Neural progenitor cell (in vitro differentiated cells): ENCODE measurements at places on chromosomes 2 and 18. TPM values are rescaled to one million over a fixed set of nuclear protein-coding genes. Genes with fewer than 3 reads are reported as not detected.

DNA sequence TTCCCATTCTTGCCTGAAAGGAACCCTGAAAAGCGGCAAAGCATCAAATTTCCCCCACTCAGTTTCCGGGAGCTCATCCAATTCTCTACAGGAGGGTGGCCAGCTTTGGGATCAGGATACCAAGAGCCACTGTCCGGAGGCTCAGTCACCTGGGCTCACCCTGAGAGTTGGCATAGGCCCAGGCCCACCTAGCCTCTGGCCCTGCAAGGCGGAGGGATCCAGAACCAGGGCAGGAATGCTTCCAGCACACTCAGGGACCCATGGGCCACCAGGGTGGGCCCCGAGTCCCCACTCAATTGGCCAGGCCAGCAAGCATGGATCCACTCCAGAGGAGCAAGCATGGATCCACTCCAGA is 432.9 kb upstream of the MYT1L start:
- no peak for DNase-seq

DNA sequence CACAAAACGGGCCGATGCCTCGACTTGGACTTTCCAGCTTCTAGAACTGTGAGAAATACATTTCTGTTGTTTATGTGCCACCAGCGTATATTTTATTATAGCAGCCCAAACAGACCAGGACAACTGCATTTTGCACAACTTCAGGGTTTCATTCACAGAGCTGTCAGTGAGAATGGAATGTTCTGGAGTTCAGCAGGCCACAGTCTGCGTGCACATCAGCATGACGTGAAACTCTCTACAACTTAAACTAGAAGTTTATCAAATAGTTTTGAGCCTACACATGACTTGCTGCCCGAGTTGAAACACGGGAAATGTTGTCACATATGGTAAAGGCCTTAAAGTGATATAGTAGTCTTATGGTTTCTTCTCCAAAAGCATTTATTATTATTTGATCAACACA is 3.9 kb upstream of the TRIB2 start:
- DNase-seq, result no peak

GRCh38 chr2:109721135-109721534 is 73.0 kb upstream of the RGPD5 start:
- DNase-seq, result no peak

DNA sequence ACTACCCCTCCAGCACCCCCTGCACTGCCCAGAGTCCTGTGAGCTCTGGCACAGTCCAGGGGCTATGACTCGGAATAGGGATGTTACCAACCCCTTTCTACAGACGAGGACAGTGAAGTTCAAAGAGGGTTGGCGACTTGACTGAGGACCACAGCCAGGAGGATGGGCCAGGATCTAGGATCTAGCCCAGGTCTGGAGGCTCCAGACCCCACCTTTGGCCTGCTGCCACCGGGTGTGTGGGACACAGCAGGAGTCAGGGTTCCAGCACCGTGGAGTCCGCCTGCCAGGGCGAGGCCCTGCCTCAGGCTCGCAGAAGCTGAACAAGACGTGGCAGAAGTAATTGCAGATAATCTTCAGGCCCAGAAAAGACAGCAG is 37.9 kb upstream of the GPC1 start:
- no peak for DNase-seq

The RND3 gene
- 4.0 and 6.4 TPM in 2 replicates for total RNA-seq

The CNDP1 gene
- total RNA-seq, result not detected in 2 replicates

GRCh38 chr2:44969936-44970335 is 28.4 kb downstream of the SIX3 start:
- DNase-seq, result no peak
